ENCODE measurements at places on chromosomes 7 and 10. TPM values are rescaled to one million over a fixed set of nuclear protein-coding genes. Genes with fewer than 3 reads are reported as not detected.

The UBE3C gene
- total RNA-seq = 21.8 TPM

The RARRES2 gene
- total RNA-seq = 18.9 TPM

The COL13A1 gene
- total RNA-seq = 1.1 TPM

DNA sequence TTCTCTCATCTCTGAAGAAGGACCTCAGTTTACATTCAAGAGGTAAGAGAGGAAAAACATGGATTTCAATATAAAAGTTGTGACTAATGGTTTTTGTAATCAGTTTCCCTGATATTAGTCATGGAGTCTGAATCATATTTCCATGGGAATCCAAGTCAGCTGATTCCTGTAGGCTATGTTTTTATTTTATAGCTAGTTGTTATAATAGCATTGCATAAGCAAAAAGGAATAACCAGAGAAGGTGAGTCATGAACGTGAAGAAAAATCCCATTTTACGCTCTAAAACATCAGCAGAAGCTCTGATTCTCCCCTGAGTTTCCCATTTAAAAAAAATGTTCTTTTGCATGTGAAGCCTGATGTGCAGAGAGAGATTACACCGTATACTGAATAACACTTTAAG lies 299.3 kb downstream of the SFMBT2 start:
- ATAC-seq = no peak

- no peak for ATAC-seq
Measured at GRCh38 chr7:132307465-132307864, 268.8 kb downstream of the PLXNA4 start.

DNA sequence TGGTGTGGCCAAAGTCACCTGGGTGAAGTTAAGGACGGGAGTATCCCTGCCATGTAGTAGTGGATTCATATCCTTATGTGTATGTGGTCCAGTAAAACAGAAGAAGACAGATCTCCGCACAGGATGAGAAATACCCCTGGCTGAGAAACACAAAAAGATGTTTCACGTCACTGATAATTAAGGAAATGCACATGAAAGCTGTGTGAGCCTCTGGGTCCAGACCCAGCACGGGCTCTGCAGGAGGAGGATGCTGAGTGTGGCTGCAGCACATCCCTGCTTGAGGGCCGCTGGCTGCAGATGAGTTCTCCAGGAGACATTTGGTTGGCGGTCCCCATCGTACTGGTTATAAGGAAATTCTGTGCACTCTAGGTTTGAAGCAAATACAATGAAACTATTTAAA lies 8.2 kb upstream of the SUN1 start:
- ATAC-seq = no peak

GRCh38 chr10:109386921-109387320 lies 536.4 kb downstream of the XPNPEP1 start:
- ATAC-seq = no peak

DNA sequence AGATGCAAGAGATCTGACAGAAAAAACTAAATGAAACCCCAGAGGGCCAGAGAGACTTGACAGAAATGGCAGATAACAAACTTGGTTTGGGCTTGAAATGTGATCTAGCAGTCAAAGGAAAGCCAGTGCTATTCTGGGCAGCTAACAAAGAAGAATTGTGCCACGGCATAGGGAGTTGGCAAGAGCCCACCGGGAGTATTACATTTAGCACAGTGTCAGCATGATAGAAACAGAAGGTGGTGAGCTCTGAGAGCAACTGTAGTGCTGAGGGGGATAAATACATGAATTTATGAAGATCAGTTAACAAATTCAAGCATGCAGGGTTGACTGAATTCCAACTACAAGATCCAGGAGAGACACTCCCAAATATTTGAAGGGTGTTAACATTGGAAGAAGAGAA lies 91.1 kb downstream of the AHCYL2 start:
- ATAC-seq = peak; percentile 39
